Left colon (tissue), 2 donors: ENCODE measurements at places on chromosomes 16 and 17. TPM values are rescaled to one million over a fixed set of nuclear protein-coding genes. Genes with fewer than 3 reads are reported as not detected.

DNA sequence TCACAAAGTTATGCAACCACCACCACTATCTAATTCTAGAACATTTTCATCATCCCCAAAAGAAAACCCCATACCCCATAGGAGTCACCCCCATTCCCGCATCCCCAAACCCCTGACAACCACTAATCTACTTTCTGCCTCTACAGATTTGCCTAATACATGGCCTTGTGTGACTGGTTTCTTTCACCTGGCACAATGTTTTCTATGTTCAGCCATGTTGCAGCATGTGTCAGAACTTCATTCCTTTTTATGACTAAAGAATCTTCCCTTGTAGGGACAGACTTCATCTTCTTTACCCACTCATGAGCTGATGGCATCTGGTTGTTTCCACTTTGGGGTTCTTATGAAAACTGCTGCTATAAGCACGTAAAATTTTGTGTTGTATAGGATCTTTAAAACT is 34.6 kb downstream of the CYTH1 start:
- no peak for DNase-seq

DNA sequence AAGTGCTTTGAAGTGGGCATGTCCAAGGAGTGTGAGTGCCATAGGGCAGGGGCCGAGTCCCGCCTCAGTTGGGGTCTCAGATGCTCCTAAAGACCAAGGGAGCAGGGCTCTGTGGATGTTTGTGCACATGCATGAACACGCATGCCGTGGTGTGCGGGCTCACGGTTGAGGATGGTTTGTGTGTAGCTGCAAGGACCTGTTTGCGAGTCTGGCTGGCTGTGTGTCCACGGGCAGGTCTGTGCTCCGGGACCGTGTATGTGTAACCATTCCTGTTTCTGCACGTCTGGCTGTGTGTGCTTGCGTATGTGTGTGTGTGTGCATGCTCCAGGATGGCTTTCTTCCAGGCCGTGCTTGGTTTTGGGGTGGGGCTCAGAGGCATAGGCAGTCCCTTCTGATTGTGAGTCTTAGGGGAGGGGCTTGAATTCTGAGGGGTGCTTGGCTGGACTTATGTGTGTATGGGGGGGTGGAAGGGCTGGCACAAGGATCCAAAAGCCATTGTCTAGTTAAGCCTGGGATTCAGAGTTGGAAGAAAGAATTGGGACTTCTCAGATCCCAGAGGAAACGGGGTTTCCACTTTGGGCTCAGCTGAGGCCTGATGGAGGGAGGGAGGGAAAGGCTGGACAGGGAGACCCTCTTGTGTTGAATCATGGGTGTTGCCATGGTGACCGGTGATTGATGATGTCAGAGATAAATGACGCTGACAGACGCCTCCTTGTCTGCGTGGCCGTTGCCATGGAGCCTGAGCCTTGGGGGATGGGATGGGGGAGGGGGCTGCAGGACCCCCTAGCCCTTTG is 14.4 kb downstream of the GJD3 start:
- DNase-seq, result no peak

DNA sequence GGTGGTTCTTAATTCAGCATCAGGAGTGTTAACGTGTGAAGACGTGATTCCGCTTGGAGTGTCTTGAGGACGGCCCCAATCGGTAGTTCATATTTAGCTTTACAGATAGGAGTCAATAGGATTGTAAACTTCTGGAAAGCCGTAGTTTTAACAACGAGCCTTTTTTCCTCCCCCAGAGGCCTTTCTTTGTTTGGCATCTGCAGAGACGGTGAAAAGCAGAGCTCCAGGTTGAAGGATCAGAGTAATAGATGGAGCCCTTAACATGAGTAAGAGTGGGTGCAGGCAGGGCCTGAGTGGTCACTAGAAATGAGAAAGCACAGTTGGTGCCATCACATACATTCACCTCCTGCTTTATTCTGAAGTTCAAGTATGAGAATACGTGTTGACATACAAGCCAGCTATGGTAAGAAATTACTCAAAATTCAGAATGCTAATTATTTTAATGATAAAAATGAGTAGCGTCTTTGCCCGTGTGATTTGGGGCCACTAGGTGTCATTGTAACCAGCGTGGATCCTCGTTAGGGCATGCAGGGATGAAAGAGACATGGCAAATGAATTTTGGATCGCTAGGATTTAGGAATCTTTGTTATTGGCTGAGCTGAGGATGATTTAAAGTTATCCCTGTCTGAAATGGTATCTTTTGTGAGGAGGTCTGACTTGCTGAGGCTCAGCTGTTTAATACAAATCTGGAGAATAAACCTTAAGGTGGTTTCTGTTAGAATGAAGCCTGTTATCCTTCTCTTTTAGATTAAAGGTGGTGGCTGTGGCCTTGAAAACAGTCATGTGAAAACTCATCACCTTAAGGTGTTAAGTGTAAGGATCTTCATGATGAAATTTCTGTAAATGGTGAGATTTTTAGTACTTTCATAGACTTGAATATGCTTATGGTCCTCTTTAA is 18.6 kb downstream of the PRCD start:
- no peak for DNase-seq

DNA sequence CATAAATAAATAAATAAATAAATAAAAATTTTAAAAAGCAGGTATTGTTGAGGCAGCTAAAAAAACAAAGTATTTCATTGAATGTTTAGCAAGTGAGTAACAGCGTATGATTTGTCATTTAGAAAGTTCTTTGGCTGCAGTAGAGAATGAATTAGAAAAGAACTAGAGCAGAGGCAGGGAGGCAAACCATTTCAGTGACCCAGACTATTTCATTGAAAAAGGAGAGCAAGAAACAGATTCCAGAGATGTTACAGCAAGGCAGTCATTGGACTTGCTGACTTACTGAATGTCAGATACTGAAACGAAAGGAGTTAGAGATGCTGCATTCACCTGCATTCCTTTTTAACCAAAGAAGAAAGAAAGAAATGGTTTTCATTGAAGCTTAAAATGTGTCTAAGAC is 105.5 kb upstream of the HLF start:
- DNase-seq, result no peak

GRCh38 chr17:27408891-27409290 is 47.4 kb upstream of the KSR1 start:
- DNase-seq, result no peak

DNA sequence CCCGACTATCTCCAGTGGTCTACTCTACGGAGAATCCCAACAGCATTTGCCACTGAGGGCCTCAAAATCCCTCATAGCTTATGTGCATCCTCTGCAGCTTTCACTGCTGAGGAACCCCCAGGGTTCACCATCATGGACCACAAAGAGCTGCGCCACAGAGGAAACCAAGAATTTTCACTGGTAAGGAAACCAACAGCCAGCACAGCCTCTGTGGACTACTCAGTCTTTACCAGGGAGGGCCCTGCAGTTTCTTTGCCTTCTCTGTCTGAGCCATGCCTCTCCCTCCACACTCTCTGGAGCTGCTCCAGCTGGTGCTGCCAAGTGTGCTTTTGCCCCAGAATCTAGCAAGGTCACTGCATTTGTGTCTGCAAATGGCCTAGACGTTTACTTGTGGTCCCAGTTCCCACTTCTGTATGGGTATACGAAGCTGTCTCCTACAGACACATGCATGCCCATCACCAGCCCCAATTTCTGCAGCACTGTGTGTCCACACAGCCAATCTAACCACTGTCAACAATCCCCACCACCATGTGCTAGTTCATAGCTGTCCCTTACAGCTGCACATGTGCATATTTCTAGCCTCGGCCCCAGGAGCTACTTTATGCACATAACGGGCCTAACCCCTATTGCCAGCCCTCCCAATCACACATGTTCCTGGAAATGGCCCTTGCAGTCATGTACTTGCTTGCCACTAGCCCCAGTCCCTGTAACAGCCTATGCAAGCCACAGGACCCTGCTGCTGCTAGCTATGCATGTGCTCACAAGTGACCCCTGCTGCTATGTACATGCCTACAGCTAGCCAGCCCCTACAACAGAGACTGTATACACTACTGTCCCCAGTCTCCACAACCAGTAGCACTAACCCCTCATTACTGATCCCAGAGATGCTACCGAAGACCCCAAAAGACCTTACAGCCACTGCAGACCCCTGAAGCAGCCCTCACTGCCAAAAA is 1437.4 kb downstream of the CDH11 start:
- no peak for DNase-seq

- no peak for DNase-seq
Observed at GRCh38 chr16:50036426-50036825, 11.4 kb downstream of the CNEP1R1 start.

MTMR4 gene
- 52.4 TPM for total RNA-seq

ADGRG3 gene
- 1.4 TPM for total RNA-seq

SPG7 gene
- 146 TPM for total RNA-seq
